Activated naive CD4-positive, alpha-beta T cell treated with anti-CD3 and anti-CD28 coated beads for 36 hours (primary cell): ENCODE measurements at places on chromosomes 12 and 14. TPM values are rescaled to one million over a fixed set of nuclear protein-coding genes. Genes with fewer than 3 reads are reported as not detected.

DNA sequence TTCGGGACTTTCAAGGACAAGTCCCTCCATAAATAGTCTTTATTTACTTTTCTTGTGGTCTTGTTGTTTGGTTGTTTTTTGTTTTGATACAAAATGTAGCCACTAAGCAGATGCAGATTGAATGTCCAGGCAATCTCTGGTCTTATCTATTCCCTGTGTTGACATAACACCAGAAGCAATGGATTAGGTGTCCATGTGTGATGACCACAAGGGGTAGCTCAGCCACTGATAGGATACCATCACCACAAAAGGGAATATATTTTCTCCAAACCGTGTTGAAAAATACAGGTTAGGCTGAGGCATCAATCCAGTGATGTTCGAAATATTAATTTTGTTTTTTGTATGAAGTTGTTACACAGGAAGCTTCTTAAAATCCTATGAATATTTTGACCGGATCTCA lies 196.3 kb downstream of the EPS8 start:
- no peak for DNase-seq

DNA sequence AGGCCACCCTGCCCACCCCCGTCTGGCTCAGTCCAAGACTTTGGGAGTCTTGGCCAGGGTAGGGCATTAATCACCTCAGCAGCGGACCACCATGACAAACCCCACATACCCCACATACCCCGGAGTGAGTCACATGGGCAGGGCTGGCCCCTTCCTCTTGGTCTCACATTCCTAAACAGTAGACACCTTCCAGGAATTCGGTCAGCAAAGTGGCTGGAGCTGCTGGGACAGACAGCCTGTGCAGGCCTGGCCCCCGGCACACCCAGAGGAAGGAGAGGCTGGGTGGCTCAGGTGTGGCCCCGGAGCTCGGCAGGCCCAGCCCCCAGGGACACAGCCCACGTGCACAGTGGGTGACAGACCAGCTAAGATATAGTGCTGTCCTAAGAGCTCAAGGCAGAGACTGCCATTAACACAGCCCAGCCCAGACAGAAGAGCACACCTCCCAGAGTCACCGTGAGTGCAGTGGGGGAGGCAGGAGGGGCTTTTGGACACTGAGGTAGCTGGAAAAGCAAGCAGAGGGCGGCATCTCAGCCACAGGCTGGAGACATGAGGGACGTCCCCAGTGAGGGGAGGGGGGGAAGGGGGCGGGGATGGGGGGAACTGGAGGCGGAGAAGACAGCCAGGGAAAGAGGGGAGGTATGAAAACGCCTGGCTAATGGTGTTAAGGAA lies 24.0 kb downstream of the CCDC85C start:
- no peak for DNase-seq

DNA sequence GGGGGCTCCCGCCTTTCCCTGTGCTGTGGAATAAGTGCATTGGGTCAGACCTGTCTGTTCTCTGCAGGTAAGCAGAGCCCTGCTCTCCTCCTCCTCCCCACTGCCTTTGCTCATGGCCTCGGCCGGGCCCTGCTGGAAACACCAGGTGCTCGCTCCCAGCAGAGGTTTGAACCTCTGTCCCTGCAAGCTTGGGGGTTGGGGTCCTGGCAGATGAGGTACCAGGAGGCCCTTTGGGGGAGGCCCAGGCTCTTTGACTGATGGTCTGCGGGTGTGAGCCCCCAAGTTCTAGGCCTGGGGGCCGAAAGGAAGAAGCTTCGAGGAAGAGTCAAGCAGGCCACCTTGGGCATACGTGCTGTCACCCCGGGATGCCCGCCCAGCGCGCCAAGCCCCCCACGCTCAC lies 22.1 kb upstream of the CEP170B start:
- DNase-seq, result no peak

GRCh38 chr12:11927286-11927935 lies 143.3 kb upstream of the BCL2L14 start:
- no peak for DNase-seq

GRCh38 chr14:91294153-91294552 lies 49.6 kb upstream of the GPR68 start:
- DNase-seq, result no peak

DNA sequence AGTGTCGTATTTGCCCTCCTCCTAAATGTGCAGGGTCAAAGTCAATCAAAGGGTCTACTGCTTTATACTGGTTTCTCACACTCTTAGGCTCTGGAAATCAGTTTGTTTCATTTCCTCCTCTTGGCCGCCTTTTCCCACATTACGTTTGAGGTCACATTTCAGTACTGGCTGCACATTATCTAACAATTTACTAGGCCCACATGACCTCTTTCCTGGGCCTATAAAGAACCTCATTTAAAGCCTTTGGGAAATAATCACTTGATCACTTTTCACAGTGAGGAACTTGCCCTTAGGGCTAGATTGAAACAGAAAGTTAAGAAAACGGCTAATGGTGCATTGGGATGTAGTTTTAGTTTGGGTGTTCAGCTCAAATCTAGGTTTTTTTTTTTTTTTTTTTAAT lies 497.5 kb downstream of the RERGL start:
- no peak for DNase-seq

GRCh38 chr12:59007620-59008019 lies 87.3 kb upstream of the LRIG3 start:
- DNase-seq, result no peak

- no peak for DNase-seq
These were observed 28.3 kb downstream of the PUS7L start for GRCh38 chr12:43730283-43730682.

- DNase-seq, result peak; percentile 73
These were observed 51.8 kb upstream of the MMP17 start for GRCh38 chr12:131776237-131776889.

- DNase-seq, result no peak
These were observed 18.2 kb downstream of the PTGER2 start for GRCh38 chr14:52332269-52332668.

CLEC1B gene
- not detected for total RNA-seq

IQSEC3 gene
- 1.0 TPM for total RNA-seq

SPTSSA gene
- total RNA-seq, result 5.8 TPM

SLC5A8 gene
- total RNA-seq, result not detected
